ENCODE measurements at places on chromosomes 11 and 22.

DNA sequence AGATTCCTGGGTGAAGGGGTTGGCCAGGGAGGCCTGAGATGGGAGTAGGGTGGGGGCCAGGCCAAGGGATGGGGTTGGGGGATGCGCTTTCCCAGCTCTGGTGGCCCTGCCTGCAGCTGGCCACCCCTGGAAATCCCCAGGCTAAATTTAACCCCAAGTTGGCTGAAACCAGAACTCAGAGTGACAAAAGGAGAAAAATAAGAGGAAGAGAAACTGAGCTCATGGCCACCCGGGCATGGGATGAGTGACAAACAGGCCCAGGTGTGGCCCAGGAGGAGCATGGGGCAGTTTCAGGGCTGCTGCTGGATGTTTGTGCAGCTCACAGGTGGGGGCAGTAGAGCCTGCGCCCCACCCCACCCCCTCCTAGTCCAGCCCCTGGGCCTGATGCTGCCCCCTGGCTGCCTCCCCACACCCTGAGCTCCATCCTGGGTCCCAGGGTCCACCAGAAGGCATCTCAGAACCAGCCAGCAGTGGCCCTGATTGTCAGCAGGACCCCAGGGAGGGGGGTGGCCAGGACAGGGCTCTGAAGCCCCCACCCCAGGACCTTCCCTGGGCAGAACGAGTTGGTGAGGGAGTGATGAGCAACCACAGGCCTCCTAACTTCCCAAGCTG lies 48.0 kb downstream of the IGLL5 start:
- DNase-seq: no peak

DNA sequence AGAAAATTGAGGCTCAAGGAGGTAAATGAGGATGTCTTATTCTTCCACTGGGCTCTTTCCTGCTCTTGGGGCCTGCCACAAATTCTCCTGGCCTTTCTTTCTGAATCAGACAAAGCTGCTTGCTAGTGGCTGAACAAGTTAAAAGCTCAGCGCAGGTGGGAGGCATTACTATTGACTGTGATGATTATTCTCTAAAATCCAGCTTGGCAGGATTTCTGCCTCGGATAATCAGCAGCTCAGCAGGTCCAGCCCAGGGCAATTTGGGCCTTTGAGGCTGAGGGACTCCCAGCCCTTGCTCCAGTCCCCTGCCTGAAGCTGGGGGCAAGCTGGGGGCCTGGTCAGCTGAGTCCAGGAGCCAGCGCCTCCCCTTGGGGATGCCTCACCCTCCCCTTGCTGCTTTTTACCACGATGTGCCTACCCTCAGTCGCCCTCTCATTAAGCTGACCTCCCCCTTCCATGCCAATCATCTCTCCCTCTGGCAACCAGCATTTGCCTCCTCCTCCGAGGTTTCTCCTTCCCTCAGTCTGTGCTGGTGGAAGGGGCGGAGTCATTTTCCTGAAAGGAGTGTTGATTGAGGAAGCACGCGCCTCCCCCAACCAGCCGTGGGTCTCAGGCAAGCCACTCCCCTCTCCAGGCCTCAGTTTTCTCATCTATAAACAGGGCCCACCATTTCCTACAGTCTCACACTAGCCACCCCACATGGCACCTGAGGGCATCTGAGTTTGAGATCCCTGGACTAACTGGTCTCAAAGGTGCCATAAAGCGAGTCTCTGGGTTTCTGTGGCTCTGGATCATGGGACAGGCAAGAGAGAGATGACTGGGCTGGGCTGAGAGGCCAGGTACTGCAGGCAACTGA lies 60.6 kb upstream of the PRDM11 start:
- no peak for DNase-seq

- no peak for DNase-seq
Measured at GRCh38 chr11:68929706-68930570, 26.2 kb downstream of the IGHMBP2 start.

DNA sequence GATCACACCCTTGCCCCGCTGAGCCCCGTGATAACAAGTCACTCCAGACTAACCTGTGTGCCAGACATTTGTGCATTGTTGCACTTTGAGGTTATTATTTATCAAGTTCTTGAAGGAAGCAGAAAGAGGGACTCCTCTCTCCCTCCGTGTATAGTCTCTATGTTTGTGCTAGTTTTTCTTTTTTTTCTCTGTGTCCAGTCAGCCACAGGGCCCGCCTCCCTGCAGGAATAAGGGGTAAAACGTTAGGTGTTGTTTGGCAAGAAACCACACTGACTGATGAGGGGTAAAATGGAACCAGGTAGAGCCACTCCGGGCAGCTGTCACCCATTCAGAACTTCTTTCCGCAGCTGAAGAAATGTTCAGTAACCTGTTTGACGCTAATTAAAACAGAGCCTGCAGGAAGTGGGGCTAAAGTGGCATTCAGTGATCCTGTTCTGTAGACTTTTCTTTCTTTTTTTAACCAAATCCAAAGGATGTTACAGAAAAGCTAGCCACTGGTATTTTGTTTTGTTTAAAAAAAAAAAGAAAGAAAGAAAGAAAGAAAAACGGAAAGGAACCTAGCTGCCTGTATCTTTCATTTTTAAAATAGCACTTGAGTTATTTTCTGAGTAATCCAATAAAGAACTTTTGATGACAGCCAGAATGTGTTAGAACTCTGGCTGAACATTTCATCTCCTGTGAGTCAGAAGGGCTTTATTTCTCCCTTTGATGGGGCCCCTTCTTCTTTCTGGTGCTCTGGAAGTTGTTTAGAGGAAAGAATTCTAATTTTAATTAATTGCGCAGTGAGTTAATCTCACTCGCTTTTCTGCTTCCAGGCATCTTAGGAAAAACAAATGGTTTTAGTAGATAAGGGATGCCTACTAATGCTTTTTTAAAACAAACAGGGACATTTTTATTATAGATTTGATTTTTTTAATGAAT lies 58.2 kb downstream of the COMMD9 start:
- DNase-seq: no peak

- no peak for DNase-seq
Measured at GRCh38 chr11:118098996-118099837, 12.5 kb upstream of the SMIM35 start.

- no peak for DNase-seq
Measured at GRCh38 chr11:29224739-29225384, 792.0 kb downstream of the KCNA4 start.
